ENCODE measurements at places on chromosomes 5 and 9. TPM values are rescaled to one million over a fixed set of nuclear protein-coding genes. Genes with fewer than 3 reads are reported as not detected.

DNA sequence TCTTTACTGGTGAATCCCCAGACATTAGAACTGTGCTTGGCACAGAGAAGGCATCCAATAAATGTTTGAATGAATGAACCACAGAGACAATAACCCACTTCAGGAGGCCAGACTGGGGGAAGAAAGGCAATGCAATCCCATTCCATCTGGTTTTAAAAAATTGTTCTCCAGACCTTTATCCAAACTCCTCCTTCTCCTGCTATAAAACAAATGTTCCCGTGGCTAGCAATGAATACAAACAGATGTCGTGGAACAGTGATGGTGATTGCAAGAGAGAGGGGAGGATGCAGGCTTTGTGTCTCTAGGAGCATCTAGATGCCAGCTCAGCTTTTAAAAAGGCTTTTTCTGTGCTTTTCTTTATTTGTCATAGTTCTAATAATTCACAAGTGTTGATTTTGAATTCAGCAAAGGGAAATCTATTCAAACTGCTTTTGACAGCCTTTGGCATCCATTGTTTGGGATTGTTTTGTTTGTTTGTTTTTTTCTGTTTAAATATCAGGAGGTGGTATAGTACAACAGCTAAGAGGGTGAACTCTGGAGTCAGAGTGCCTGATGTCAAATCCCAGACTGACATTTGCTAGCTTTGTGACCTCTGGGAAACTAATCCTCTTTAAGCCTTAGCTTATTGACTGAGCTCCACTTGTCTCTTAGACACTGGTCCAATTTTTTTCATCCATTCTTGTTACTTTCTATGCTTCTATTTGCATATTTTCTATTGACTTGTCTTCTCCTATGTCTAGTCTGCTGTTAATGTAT, 59.1 kb downstream of the TNFSF15 start:
- no peak for DNase-seq

DNA sequence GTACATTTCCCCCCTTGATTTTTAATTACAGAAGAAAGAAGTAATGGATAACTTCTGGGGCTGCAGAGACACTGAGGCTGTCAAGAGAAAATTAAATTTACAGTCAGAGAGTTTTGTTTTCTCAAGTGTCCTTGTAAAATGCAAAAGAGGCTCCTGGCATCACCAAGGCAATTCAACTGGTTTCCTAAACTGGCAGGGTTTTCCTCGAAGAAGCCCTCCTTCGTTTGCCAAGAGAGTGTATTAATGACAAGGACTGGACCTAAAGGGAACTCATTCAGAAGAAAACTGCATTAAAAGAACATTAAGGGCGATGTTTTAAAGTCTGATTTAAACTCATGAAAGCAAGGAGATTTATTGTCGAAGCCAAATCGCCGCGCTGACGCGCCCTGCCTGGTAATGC, 476.9 kb downstream of the ZSWIM6 start:
- DNase-seq: no peak

- DNase-seq: no peak
Measured at GRCh38 chr5:132147663-132148062, 74.1 kb downstream of the CSF2 start.

DNA sequence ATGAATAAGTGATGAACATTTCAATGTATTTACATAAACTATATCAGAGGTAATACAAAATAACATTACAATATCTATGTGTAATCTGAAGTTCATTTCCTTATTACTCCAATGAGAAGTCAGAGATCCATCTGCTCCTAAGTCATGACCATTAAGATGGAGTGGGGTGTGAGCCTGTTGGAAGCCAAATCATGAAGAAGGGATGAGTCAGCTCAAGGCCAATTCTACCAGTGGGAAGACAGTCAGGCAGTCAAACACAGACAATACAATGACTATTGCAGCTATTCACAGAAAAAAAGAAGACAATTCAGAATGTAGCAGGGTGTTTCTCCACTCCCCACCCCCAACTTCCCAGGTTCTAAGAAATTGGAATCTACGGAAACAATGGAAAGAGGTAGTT, 155.0 kb downstream of the NFIB start:
- DNase-seq: no peak

DNA sequence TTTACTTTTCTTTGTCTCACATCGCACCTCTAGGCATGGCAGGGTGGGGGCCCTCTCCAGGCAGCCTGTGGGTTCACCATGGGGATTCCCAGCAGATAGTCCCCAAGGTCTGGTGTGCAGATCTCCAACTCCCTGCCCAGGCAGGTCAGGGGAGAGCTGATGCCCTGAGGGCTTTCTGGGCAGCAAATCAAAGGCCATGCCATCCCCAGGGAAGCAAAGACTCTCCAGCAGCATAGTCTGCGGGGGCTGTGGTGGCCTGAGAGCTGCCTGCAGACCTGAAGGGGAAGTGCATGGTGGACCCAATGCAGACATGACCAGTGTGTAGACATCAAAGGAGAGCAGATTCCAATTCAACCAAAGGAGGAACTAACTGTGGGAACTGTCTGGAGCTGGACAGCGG, 7.7 kb downstream of the NEURL1B start:
- no peak for DNase-seq

DNA sequence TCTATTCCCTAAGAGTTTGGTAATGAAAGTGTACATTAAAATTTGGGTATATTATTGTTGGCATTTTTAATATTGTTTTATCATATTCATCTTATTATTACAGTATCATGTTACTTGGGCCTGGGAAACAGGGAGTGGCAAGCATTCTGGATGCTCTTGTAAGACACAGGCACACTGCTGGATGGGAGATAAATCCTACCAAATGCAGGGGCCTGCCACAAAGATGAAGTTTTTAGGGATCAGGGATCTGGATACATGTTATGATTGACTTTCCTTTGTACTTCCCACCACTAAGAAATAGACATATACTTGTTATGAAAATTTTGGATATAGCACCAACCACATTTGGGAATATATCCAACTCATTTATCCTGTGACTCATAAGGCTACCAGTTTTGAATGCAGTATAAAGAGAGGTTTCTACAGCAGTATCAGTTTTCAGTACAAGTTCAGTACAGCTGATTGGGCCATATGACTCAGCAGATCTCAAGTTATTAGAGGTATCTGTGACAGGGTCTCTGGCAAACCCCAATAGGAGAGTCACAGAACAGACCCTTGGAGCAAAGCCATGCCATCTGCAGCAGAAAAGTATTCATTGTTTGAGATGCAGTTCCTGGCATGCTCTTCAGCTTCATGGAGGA, 360.1 kb downstream of the DMAC1 start:
- no peak for DNase-seq

DNA sequence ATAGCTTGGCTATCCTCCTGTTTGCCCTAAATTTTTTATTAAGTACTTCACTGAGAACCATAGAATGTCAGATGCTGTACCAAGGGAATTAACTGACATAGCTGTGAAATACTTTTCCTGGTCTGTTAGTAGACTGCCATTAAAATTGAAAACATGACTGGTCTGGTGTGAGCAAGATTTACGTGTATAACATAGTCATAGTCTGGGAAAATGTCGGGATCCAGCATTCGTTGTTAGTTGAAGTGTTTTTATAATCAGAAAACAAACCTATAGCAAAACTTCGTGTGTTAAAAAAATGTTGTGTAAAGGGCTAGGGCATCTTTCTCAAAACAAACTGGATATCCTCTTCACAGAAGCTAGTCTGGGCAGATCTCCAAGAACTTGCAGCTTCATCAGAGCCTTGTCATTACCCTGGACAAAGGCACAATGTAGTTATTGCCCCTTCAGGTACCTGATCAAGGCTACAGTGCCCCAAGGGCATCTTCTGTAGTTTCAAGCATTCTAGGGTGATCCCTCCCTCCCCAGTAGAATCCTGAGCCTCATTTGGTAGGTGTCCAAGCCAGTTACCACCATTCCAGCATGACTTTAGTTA, 454.2 kb upstream of the SGCD start:
- no peak for DNase-seq

DNA sequence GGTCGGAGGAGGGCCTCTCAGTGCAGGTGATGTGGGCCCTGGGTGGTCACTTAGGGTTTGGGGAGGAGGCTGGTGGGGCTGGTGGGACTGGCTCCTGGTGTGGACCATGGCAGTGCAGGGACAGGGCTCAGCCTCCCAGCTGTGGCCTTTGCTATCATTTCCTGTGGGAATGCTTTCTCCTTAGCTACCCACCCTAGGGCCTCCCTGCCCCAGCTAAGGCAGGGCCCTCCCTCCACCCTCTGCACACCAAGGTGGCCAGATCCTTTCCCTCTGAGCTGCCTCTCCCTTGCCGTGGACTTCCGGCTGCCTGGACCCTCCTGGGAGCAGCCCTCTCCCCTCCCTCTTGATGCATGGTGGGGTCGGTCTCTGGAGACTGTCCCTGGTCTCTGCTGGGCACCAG, 22.7 kb upstream of the ARSI start:
- no peak for DNase-seq

- DNase-seq: no peak
Measured at GRCh38 chr5:126846744-126847455, 70.0 kb downstream of the LMNB1 start.

- DNase-seq: no peak
Measured at GRCh38 chr5:10578869-10579268, 15.0 kb downstream of the ANKRD33B start.

- no peak for DNase-seq
Measured at GRCh38 chr9:136925414-136926153, 19.0 kb downstream of the FBXW5 start.

DNA sequence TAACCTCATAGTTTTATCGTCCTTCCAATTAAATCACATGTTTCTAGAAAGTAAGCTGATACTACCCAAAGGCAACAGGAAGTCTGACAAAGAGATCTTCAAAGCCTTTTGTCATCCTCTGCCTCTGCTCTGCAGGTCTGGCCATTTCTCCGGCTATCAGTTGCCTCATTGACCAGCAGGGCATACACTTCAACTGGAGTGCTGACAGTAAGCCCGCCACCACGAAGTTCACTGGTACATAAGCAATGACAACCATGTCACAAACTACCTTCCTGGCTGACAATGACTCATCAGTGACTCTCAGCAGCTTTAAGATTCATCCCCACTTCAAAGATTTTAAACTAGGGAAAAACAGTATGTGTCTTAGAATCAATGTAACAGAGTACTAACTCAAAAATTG, 20.6 kb downstream of the SPTLC1 start:
- DNase-seq: no peak

DNA sequence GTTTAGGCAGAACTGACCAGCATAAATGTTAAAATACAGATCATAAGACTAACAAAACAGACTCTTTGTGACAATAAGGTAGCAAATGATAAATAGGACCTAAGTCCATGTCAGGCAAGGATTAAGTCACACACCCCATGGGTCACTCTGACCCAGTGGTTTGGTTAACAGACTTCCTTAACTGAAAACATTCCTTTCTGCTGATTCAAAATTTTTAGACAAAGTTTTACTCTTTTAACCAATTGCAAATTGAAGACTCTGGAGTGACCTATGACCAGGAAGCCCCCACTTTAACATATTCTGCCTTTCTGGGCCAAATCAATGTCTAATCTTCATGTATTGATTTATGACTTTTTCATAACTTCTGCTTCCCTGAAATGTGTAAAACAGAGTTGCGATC, 4.9 kb upstream of the NXNL2 start:
- DNase-seq: no peak

DNA sequence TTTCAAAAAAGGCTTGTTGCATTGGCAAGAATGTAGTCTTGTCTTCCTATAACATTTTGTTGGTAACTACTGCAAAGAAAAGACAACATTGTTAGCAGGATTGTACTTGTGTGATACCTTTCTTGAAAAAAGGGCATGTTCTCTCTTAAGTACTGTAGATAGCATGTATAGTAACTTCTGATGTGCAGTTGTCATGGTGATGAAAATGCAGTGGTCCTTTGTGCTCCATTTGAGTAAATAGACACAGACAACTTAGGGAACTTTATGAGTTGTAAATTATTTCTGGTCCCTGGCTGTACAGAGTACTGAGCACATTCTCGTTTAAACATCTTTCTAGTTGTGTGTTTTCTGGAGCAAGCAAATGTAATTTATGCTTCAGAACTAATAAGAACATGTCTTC, 103.3 kb downstream of the CD180 start:
- DNase-seq: no peak

GRCh38 chr5:160268121-160268520, 38.8 kb downstream of the FABP6 start:
- no peak for DNase-seq

DNA sequence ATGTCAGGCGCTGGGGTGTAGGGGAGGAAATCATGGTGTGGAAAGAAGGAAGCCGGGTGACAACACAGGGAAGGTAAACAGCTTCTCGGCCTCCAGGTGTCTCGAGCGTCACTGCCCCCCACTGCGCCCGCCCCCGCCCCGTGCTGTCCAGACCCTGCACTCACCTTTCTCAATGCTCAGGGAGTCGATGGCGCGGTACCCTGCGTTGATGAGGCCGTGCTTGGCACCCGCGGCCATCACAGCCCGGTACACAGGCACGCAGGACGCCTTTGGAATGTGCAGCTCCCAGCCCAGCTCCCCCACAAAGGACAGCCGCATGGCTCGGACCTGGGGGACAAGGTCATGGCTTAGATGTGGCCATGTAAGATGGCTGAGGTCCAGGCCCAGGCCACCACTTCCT, 35.2 kb downstream of the DBH start:
- no peak for DNase-seq

DNA sequence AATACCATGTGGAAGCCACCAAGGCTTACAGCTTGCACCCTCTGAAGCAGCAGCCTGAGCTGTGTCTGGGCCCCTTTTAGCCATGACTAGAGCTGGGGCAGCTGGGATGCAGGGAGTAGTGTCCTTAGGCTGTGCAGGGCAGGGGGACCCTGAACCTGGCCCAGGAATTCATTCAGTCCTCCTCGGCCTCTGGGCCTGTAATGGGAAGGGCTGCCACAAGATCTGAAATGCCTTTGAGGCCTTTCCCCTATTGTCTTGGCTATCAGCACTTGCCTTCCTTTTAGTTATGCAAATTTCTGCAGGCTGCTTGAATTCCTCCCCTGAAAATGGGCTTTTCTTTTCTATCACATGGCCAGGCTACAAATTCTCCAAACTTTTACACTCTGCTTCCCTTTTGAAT, 9.0 kb downstream of the GPR150 start:
- DNase-seq: no peak

GRCh38 chr9:88011005-88011766, 36.9 kb upstream of the CDK20 start:
- DNase-seq: no peak

DNA sequence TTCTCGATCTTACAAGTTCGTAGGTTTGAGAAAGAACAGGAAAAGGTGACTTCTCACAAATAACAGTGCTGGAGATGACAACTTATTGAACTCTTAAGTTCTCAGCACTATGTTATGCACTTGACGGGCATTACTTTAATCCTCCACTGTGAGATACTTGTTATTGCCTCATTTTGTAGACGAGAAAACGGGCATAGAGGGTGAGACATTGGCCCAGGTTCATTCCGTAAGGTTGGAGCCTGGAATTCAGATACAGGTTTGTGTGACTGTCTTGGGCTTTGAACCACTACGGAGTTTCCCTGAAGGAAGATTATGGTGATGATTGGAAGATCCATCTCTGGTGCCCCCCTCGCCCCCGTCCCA, 657 bp downstream of the MAT2B start:
- DNase-seq: no peak

HAPLN1 gene
- 2.9 TPM for total RNA-seq

NUTM2F gene
- not detected for total RNA-seq

TAF11L6 gene
- not detected for total RNA-seq

INSL4 gene
- not detected for total RNA-seq

PRXL2C gene
- 4.1 TPM for total RNA-seq

VDAC1 gene
- 132 TPM for total RNA-seq

PCDHGA6 gene
- 6.3 TPM for total RNA-seq

ZNF366 gene
- total RNA-seq: not detected
